ENCODE measurements at places on chromosomes 3 and 15.
A peak's percentile ranks its signal among the peaks of the same experiment; 100 is the strongest.

DNA sequence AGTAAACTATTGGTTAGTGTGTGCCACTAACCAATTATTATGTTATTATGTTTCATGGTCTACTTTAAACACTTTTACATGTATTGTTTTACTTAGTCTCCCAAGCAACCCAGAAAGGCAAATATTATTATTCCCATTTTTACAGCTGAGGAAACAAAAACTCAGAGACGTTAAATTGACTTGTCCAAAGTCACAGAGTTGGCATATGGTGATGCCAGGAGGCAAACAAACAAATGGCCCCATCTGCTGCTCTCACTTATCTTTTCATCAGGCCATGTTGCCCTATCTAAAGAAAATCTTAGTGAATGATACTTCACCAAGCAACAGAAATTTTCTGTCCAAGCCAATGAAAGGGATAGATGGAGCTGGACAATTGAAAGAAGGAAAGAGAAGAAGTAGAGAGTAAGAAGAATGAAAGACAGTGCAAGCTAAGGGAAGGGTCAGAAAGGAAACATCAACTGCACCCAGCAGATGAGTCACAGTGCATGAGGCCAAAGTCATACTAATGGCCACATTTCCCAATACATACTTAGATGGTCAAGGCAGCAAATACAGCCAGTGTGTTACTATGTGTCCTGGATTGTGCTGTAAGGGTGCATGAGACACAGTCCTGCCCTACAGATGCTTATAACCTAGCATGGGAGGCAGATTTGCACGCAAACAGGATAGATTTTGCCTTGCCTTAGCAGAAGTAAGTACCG lies 266.9 kb downstream of the KCNMB2 start:
- no peak for DNase-seq

DNA sequence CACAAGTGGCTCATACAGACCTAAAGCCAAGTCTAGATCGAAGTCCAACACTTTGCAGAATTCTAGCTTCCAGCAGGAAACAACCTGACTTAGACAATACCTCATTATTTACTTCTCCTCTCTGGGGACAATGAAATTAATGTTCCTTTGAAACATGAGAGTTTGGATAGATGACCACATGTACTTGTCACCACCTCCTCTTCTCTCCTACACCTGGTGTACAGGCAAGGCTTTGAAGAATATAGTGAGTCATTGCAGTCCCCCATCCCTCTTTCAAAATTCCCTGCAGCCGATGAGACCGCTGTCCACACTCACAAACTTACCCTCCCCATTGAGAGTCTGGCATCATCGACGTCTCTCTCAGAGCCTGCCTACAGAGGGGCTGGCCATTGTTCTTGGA lies 189.0 kb upstream of the HES1 start:
- no peak for DNase-seq

DNA sequence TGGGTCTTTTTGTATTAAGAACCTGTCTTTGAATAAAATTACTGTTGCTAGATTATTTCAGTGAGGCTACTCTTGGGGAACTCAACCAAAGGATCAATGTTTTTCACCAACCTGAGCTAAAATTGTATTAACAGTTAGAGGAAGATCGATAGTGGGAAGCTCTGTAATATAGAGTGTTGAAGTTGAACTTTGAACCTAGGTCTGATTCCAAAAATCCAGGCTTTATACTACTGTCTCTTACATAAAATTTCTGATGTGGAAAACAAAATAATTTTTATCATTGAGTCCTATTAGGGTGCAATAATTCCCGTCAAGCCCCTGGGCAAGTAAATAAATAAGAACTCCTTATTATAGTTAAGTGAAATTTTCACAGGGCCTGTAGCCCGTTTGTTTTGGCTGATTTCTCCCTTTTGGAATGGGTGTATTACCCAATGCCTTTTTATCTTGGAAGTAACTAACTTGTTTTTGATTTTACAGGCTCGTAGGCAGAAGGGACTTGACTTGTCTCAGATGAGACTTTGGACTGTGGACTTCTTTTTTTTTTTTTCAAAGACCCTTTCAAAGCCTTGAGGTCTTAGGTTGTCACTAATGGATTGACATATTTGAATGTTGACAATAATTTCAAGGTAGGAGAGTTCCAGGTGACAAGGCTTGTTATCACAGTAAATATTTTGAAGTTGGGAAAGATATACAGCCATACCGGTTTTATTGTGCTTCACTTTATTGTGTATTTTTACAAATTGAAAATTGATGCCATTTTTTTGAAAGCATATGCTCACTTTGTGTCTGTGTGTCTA lies 276.1 kb downstream of the NFKBIZ start:
- no peak for DNase-seq

GRCh38 chr15:78243491-78243941 lies 9.2 kb upstream of the ACSBG1 start:
- no peak for DNase-seq

DNA sequence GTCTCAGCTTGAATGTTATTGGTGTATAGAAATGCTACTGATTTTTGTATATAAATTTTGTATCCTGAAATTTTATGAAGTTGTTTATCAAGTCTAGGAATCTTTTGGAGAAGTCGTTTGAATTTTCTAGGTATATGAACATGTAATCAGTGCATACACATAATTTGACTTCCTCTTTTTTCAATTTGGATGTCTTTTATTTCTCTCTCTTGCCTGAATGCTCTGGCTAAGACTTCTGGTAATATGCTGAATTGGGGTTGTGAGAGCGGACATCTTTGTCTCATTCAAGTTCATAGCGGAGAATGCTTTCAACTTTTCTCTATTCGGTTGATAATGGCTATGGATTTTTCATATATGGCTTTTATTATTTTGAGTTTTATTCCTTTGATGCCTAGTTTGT lies 100.9 kb upstream of the MCTP2 start:
- no peak for DNase-seq

- no peak for DNase-seq
These were observed 12.9 kb upstream of the PAQR5 start for GRCh38 chr15:69285834-69286233.

DNA sequence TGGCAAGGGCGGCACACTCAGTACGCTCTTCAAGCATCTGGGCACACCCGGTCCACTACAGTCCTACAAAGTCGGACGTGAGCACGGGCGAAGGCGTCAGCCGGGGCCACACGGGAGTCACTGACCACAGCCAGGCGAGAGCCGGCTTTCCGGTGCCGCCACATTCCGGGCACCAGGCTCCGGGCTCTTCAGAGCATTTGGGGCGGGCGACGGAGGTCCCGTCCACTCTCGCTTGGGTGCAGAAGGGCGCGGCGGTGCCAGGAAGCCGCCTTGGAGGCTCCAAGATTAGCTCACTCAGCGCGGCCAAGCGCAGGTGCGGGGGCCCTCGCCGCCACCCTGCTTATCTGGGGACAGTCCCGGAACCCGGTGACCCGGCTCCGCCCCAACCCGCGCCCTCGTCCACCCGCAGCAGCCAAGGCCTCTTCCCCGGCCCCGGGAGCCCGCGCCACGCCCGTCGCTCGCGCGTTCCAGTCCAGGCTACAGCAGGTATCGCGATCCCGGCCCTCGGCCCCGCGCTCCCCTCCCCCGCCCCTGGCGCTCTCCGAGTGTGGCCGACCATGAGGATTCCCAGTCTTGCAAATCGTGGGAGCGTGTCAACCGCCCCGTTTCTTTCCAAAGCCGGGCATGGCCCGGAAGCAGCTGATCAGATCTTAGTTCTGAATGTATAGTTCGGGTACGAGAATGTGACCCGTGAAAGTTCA lies at the start of gene ADPRH:
ADPRH (plus strand) TSS at position 127 of the 701 bp plus-strand sequence. CDS start 2,678 bp downstream, outside the sequence.
- DNase-seq, result peak; percentile 31

DNA sequence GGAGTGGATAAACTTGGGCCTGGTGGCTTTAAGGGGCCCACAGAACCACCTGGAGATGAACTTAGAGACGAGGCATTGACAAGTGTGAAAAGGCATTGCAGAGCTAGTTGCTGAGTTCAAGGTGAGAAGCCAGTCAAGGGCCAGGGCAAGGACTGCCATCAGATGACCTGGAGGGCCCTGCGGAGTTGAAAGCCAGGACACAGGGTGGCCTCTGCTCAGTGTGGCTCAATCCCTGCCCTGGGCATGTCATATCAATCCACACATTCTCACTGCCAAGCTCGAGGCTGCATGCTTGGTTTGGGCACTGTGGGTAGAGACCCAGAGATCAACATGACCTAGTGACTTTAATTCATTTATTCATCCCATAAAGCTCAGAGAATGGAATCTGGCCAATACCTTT lies 9.2 kb downstream of the PAQR5 start:
- no peak for DNase-seq

GRCh38 chr15:81363718-81364500 lies 10.1 kb downstream of the TMC3 start:
- no peak for DNase-seq

GRCh38 chr3:40637906-40638305 lies 113.1 kb downstream of the ZNF621 start:
- DNase-seq, result no peak

DNA sequence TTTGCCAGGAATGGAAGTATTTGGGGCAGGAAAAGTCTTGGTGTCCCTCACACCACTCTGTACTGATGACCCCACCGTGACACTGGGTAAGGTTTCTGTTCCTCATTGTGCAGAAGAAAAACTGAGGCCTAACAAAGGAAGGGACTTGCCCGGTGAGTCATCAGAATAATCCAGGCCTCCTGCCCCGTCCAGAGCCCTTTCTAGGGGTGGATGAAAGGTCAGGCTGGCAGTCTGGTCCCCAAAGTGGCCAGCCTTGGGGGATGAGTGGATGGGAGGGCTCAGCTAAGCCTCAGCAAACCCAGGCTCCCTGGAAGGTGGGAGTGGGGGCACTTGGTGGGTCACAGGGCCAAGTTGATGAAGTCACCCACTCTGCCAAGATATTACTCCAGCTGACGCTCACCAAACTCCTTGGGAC lies 2.3 kb upstream of the DNAH1 start:
- no peak for DNase-seq

DNA sequence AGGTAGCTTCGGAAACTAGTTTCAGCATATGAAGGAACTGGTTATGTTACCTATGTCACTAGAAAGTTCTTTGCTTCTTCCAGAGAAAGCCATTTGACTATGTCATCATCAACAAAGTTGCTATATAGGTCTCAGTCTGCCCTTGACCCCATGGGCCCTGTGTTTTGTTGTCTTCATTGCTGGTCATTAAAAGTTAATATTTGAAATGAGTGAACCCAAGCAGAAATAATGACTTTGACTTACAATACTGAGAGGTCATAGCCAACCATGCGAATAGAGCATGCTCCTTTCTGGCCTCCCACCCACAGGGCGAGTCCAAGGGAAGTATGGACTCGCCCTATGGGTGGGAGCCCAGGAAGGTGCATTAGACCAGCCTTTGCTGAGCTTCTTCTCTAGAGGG lies 40.9 kb downstream of the APH1B start:
- no peak for DNase-seq

GRCh38 chr15:40449275-40449674 lies 8.5 kb downstream of the BAHD1 start:
- DNase-seq, result no peak

DNA sequence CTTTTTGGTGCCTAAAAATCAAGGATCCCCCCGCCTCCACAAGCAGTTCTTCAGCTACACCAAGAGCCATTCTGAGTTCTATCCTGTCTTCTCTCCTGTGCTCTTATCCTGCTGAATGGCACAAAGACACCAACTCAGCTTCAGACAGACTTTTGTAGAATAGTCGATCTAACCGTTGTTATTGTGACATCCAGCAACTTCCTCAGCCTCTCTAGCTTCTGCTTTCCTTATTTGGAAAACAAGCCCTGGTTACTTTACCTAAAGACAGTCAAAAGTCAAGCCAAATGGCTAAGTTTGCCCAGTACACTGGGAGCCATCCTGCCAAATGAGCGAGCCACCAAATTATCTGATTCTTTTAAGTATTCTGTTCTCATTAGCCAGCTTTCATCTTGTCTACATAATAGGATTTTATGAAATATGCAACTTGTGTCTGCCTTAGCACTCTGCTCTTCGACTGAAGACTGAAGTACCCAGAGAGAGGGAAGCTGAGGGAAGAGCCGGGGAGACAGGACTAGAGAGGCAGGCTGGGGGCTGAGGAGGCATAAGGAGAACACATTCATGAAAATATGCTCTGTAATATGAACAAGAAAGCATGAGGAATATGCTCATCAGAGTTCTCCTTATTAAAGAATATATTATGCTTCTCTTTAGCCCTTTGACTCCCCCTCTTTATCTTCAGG lies 35.1 kb downstream of the LYZL4 start:
- no peak for DNase-seq

DNA sequence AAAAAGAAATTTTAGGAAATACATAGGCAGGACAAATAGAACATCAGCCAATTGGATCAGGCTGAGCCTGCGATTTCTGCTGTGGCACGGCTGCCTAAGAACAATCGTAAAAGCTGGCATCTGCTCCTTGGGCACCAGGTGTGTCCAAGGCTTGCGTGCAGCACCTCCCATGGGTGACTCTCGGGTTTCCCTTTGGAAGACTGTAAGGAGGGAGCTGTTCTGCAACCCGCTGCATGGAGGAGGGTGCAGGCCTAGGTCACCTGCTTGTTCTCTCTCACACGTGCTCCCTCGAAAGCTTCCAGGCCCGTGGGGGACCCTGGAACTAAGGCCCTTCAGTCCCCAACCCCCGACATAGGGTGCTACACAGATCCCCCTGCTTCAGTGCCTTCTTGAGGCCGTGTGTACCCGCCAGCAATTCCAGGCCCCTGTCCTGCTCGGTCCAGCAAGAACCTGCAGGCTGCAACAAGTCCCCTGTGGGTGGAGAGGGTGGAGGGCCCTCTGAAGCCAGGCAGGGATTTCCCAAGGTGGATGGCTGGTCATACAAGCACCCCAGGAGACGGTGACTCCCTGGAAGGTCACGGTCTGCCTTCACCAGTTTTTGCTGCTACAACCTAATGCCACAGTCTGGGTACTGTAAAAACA lies 3.4 kb downstream of the GP9 start:
- no peak for DNase-seq

DNA sequence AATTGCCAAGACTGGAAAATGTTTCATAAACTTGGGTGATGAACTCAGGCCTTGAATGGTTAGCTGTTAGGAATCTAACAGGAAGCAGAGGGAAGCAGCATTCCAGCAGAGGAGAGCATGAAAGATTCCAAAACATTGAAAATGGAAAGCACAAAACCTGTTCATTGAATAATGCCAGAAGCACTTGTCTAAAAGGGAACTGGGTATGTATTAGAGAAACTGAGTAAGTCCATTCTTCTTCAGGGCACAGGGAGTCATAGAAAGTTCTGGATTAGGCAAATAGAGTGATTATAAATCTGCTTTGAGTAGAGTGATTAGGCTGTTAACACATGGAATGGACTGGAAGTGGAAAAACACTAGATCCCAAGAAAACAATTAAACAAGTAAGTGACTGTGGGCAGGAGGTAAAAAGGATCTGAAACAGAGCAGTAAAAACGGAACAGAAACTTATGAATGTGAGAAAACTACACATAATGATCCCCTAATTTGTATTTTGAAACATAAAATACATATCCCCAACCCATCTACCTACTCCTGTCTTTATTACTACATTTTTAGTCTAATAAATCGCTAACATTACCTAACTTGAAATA lies 343.4 kb downstream of the TBC1D5 start:
- no peak for DNase-seq

GRCh38 chr3:31945738-31946052 lies 35.4 kb downstream of the OSBPL10 start:
- no peak for DNase-seq

DNA sequence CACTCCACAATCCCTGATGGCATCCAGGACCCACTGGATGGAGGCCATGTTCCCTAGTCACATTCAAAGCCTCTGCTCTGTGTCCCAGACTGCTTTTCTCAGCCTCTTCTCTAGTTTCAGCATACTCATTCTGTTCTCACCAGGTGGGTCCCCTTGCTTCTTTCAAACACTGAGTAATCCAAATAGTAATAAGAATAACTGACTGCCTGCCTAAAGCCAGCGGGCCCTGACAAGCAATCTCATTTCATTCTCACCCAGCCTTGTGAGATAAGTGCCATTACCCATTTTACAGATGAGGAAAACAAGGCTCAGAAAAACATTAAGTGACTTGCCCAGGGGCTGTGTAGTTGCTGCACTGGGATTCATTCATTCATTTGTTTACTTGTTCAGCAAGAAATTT lies 25.4 kb downstream of the MAPKAPK3 start:
- no peak for DNase-seq
